ENCODE measurements at places on chromosomes 6 and 20.

DNA sequence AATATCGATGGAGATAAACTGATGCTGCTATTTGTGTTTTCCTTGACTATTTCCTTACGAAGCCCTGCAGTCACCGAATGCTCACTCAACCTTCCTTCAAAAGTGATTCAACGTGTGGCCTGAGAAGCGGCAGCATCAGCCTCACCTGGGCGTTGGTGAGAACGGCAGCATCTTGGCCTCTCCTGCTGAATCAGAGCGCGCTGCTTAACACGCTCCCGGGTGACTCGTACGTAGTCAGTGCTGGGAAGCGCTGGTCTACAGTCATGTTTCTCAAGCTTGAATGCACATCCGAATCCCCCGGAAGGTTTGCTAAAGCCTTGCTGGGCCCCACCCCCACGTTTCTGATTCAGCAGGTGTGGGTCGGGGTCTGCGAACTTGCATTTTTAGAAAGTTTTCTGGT lies 214.1 kb upstream of the RREB1 start:
- DNase-seq = no peak

GRCh38 chr6:104509355-104509754 lies 350.4 kb downstream of the HACE1 start:
- DNase-seq = no peak

GRCh38 chr20:61799394-61799923 lies 266.2 kb downstream of the TAF4 start:
- no peak for DNase-seq

DNA sequence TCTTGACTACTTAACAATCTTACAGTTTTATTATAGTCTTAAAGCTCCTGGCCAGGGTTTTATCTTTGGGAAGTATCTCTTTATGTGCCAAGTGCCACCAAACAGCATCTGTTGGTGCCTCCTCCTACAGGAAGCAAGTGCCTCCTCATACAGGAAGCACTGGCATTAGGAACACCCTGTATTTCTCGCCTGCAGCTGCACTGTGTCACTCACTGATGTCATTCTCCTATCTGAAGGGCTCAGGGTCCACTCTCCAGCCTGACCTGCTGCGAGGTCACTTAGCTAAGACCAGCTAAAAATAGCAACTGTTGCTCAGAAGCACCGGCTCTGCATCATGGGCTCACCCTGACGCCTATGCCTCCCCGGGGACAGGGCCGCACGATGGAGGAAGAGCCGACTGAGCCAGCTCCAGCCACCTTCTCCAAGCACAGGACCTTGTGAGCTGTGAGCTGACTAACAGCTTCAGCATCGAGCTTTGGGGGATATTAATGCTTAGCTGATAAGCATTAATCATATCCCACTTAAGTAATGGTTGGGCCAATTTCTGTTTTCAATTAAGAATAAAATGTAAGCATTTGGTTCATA lies 66.3 kb upstream of the CD93 start:
- DNase-seq = no peak

- no peak for DNase-seq
These were observed 21.0 kb upstream of the NKX2-2 start for GRCh38 chr20:21534886-21535285.

DNA sequence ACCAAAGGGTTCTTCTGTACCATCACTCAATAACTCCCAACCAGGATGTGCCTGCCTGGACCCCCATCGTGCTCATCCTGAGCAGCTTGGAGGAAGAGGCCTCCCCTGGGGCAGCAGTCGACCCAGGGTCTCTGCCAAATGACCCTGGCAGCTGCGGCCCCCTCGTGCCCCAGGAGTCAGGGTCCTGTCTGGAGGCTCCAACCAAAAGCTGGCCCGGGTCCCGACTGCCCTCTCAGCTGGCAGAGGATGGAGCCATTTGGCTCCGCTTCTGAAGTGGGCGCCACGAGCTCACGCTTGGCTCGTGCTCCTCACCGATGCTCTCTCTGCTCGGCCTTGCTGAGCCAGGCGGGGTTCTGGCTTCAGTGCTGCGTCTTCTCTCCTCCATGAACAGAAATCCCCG lies 56.8 kb downstream of the TFAP2C start:
- DNase-seq = no peak

GRCh38 chr6:2296781-2297180 lies 51.4 kb upstream of the GMDS start:
- no peak for DNase-seq

- no peak for DNase-seq
These were observed 1.0 kb downstream of the NSFL1C start for GRCh38 chr20:1465470-1466210.

GRCh38 chr20:48191200-48191599 lies 405.9 kb upstream of the SULF2 start:
- DNase-seq = no peak

- no peak for DNase-seq
These were observed 161.5 kb upstream of the THBS2 start for GRCh38 chr6:169415179-169415578.

GRCh38 chr20:10653599-10654249 lies 20.1 kb downstream of the JAG1 start:
- no peak for DNase-seq

DNA sequence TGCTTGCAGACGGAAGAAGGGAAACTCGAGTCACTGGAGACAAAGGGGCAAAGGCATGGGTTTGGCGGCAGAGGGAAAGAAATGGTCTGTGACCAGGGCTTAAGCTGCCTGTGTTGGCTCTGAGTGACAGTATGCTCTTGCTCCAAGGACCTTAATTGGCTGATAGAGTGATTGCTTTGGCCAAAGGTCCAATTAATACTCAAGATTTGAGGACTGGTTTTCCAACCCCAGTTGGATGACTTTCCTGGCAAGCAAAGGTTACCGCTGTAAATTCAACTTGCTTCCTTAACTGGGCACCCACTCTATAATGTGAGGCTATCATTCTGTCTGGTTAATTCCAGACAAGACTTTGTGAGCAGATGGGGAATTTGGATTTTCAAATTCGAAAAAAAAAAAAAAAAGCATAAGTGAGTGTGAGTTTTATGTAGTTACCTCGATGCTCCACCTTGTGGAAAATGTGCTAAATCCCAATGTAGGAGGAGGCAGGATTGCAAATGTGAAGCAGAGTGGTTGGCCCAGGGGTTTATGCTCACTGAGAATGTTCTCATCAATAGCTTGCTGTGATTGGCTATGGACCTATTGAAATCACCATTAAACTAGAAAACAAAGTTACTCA lies 150.7 kb upstream of the GMDS start:
- DNase-seq = no peak

GRCh38 chr6:159578629-159579028 lies 114.4 kb downstream of the SOD2 start:
- DNase-seq = no peak

- DNase-seq = no peak
These were observed 226.8 kb downstream of the UST start for GRCh38 chr6:148973538-148974208.

DNA sequence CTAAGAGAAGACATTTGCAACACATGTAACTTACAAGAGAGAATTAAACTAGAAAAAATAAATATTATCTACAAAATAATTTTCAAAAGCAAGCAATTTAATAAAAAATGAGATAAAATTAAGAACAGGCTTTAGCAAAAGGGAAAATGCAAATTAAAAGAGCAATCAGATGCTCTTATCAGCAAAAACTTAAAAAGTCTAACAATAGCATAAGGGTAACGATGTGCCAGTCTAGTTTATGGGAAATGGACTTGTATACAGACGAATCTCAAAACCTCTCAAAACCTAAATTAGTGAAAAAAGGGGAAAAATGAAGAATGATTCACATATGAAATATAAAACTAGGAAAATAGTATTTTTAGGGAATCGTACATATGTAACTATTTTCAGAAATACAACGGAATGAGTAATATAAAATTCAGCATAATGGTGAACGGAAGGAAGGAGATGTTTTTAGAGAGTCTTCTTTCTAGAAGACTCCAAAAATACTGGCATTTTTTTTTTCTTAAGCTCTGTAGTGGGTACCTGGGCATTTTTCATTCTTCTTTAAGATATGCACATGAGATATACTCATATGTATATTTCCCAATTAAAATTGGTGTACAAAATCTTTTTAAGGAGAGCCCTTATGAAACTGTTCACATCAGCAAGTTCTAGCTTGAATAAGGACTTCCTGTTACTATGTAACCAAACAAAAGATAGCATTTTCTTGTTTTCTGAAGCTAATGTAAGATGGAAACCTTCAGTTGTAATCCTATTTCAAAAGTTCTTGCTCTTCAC lies 927 bp upstream of the MANEA start:
- DNase-seq = no peak

GRCh38 chr6:158060455-158061360 lies 79.0 kb downstream of the SYNJ2 start:
- DNase-seq = peak; percentile 15

GRCh38 chr6:13563009-13563408 lies 11.4 kb upstream of the SIRT5 start:
- no peak for DNase-seq

DNA sequence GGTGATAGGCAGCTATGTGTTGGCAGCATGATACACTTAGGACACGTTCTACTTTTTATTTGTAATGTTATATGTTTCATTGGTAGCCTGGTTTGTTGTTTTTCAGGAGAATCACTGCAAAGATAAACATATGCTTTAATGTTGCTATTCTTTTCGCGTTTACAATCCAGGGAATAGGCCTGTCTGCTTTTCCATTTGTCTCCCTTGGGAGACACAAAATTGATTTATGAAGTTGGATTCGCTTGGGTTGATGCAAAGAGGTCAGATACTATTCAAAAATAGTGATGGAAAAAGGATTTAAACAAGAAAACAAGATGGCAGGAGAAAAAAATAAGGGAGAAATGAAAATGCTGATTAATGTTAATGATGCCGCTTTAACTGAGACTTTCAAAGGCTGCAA lies 179.5 kb upstream of the SOX4 start:
- DNase-seq = no peak

- DNase-seq = no peak
These were observed 20.4 kb upstream of the SENP6 start for GRCh38 chr6:75581231-75581630.

DNA sequence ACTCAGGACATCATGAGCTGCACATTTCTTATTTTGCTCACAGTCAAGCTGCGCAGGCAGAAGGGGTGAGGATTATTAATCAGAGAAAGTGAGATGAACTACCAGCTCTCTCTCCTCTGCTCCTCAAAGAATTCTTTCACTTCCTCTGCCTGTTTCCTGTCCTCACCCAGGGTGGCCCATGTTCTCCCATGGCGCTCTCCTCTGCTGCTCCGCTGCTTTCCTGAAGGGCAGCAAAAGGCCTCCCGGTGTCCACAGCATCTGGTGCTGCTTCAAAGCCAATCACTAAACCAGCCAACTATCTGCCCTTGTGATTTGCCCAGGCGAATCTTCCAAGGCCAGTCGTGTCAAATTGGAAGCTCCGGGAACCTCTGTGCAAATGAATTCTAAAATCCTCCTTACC lies 324.2 kb downstream of the TPBG start:
- no peak for DNase-seq

GRCh38 chr20:49166534-49167449 lies 21.3 kb downstream of the STAU1 start:
- no peak for DNase-seq

- DNase-seq = no peak
These were observed 559.5 kb upstream of the MMS22L start for GRCh38 chr6:97842521-97842920.

GRCh38 chr6:3650076-3650958 lies 101.2 kb downstream of the PXDC1 start:
- DNase-seq = no peak

DNA sequence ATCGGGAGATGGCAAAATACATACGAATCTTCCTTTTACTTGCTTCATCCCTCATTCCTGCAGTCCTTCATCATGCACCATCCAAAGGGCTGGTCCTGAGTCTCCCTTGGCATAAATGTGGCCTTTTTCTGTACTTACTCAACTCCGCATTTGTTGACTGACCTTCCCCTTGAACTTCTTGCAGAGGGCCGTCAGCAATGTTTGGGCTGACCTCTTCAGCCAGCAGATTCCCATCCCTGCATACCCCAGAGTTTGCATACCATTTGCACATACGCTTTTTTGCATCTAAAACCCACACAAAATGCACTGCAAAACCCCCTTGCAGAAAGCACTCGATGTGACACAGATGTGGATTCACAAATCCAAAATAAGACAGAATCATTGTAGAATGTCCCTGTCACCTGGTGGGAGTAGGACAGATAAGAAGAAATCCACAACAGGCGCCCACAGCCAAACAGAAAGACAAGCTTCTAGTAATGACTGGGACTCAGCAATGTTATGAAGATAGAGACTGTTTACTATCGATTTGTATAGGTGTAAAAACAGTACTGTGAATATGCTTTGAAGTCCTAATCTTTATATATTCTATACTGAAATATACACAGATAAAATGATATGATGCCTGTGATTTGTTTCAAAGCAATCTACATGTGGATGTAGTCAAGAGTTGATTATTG lies 45.8 kb downstream of the TBC1D7 start:
- no peak for DNase-seq

DNA sequence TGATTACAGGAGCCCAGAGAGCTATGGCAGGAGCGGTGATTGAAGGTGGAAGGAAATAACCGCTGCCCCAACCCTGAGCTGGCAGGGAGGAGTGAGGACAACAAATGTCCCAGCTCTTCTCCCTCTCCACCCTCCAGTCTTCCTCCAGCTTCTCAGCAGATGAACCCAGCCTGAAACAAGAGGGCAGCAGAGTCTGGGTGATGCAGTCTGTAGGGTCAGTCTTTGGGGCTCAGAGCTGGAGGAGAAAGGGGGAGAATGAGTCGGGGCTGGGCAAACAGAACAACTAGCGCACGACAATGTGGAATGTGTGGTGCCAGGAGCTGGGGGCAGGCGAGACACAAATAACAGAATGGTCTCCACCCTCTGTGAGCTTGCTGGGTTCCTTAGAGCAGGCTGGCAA lies 4.5 kb upstream of the GUCA1A start:
- no peak for DNase-seq

DNA sequence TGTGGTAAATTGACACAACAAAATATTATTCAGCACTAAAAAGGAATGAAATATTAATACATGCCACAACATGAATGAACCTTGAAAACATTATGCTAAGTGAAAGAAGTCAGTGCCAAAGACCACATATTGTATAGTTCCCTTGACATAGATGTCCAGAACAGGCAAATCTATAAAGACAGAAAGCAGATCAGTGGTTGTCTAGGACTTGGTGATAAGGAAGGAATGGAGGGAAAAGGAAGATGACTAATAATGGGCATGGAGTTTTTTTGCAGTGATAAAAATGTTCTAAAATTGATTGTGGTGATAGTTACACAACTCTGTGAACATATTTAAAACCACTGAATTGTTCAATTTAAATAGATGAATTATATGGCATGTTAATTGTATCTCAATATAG lies 32.5 kb downstream of the TBX18 start:
- DNase-seq = no peak

- DNase-seq = no peak
These were observed 75.2 kb downstream of the JPH2 start for GRCh38 chr20:44111712-44112335.

DNA sequence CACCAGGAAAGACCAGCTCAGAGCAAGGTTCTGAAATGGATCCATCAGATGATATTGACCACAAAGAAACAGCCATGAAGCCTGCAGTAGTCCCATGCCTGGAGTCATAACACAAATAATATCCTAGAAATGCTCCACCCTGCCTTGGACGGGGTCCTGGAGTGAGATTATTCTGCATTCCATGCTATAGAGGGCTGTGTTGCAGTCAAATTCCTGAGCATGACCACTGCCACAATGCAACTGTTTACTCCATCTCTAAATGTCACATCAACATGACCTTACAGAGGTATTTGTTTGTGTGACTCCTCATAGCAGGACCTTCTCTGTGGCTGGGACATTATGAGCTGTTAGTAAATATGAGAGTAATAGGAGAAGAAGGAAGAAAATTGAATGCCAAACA lies 257.5 kb upstream of the TCF21 start:
- DNase-seq = no peak

Measured in NCI-H1694 (cell line).